T-helper 1 cell (primary cell): ENCODE measurements at places on chromosomes 6 and 20.

DNA sequence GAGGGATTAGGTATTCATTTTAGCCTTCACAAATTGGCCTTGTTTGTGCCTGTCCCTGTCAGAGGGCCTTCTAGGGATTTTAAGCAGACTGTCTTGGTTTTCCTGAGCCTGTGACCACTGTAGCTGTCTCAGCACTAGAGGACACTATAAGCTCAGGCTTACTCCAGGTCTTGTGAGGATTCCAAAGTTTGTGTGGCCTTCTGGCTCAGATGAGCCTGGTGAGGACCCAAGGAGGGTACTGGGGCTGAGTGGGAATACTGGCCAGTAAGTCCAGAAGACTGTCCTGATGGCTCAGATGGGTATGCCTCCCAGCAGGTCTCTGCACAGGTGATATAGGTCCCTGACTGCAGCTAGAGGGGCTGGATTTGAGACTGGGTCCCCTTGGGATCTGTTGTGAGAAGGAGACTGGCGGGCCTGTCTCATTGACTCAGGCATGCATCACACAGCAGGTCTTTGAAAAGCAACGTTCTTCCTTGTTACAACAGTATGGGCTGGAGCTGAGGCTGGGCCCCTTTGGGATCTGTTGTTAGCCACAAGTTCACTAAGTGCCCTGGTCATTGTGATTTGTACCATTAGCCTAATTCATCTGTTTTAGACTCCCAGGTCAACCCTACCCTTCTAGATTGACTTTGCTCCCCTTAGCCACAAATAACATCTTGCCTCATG, 26.3 kb upstream of the TFB1M start:
- DNase-seq = no peak

DNA sequence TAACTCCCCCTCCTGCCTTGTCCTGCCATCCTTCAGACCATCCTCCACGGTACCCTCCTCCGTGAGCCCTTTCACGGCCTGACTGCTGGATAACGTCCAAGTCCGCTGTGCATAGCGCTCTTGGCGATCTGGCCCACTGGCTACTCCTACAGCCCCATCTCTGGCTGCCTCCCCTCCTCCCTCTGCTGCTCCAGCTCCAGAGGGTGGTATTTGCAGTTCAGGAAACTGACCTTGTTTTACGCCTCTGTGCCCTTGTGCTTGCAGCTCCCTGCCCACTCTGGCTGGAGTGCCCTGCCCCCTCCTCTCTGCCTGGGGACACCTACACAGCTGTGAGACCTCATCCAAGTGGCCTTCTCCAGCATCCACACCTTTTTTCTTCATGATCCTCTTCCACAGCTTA, 6.5 kb upstream of the RREB1 start:
- no peak for DNase-seq

DNA sequence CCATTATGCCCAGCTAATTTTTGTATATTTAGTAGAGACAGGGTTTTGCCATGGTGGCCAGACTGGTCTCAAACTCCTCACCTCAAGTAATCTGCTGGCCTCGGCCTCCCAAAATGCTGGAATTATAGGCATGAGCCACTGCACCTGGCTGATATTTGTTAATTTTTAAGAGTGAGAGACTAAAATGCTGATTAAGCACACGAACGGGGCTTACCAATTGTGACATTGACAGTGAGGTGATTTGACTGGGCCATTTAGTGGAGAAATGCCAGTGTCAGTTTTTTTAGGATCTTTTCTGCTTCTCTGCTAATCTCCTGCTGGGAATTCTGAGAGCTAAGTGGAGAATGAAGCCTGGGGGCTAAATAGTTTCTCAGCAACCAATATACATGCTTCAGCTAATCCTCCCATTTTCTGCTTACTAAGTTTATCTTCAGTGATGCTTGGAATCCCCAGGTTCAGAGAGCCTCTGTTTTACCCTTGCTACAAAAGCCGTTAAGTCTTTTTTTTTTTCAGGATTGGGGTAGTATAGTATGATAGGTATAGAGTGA, 9.8 kb upstream of the DEFB123 start:
- DNase-seq = no peak

- no peak for DNase-seq
Observed at GRCh38 chr20:19672498-19672897, 85.6 kb upstream of the RIN2 start.

DNA sequence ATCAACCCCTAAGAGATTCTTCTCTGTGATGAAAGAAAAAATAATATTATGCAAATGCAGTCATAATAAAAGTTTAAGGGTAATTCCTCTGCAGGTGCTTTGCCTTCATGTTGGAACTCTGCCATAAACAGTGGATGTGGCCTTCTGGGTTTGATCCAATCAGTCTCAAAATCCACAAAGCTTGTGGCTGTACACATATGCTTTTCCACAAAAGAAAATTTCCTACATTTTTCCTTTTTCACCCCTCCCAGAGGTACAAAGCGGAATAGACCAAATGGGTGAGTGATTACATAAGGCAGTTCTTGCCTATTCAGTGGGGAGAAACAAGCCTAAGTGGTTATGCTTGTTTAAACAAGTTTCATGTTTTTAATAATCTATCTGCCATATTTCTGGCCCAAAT, 16.7 kb downstream of the CALHM5 start:
- DNase-seq = no peak

- no peak for DNase-seq
Observed at GRCh38 chr6:55276745-55277530, 50.3 kb upstream of the GFRAL start.

GRCh38 chr20:8209061-8209460, 77.0 kb downstream of the PLCB1 start:
- DNase-seq = no peak

DNA sequence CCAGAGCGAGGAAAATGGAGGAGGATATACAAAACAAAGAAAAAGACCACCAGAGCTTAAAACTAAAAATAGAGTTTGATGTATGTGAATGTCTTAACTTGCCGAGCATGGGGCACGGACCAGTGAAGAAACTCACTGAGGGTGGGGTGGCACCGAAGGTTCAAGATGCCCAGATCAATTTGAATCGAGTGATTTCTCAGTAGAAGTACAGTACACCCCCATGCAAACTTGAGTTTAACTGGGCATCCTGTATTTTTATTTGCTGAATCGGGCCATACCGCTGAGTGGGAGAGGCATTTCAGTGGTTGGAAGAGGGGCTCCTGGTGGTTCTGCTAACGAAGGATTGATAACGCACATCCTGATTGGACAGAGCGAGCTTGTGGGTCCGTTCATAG, 81.7 kb downstream of the ANKRD60 start:
- DNase-seq = no peak

DNA sequence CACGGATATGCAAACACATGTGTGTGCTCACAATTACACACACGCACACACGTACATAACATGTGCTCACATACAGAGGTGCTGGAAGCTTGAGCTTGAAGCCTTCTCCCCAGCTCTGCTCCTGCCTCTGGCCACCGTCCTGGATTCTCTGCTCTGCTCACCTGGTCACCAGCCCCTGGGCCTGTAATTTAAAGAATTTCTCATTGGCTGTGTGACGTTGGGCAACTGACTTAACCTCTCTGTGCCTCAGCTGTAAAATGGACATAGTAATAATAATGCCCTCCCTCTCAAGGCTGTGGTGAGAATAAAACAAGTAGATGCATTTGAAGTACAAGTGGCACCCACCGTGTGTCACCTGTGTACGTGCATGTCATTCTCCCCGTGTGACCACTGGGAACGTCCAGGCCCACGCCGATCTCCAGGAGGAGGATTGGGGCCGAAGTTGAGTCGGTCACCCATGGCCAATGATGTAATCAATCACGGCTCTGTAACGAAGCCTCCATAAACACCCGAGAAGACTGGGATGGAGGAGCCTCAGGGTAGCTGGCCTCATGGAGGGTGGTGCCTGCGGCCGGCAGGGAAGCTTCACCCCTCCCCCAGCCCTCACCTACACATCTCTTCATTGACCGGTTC, 160.9 kb upstream of the AFDN start:
- no peak for DNase-seq

GRCh38 chr20:63456429-63457284, 15.8 kb downstream of the KCNQ2 start:
- no peak for DNase-seq

GRCh38 chr20:25160467-25160866, 35.0 kb upstream of the ENTPD6 start:
- peak; percentile 20 for DNase-seq

DNA sequence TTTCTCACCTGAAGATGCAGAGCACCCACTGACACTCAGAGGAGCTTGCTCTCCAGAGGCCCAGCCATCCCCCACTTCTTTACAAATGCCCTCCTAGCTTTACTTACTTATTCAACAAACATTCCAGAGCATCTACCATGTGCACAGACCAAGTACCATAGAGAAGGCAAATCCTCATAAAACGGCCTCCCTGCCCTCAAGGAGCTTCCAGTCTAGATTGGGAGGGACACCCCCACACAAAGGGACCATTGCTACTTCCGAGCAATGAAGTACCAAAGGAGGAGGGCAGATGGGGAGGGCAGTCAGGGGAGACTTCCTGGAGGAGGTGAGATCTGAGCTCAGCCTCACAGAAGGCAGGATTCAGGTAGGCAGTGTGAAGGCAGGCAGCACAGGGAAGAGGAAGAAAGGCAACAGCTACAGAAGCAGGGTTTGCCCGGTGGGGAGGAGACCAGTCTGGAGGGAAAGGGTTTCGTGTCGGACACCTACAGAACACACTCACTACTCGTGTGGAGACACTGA, 108.0 kb downstream of the ZMYND8 start:
- no peak for DNase-seq

- DNase-seq = no peak
Observed at GRCh38 chr20:24670341-24670872, 201.0 kb downstream of the SYNDIG1 start.

DNA sequence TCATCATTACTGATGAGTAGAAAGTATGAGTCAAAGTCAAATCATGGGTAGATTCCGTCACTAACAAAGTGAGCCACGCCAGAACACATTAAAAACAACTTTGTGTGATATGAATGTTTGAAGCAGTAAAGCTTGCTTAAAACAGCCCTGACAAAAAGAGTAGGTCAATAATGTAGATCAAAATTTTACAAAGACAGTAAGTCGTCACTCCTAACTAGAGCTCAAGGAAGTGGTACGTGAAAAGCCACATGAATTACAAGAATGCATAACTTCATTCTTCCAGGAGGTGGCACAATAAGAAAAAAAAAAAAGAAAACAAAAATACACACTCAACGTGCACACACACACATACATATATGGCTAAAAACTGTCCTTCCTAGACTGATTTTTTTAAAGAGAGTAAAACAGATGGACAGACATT, 69.9 kb downstream of the HACE1 start:
- no peak for DNase-seq

GRCh38 chr6:150238336-150238741, 95.5 kb downstream of the PPP1R14C start:
- no peak for DNase-seq

GRCh38 chr6:108294727-108295625, at the start of gene AFG1L:
TSS of gene AFG1L (plus strand) at chr6:108295054. CDS start at chr6:108295080, 26 bp downstream.
- DNase-seq = peak; percentile 70

DNA sequence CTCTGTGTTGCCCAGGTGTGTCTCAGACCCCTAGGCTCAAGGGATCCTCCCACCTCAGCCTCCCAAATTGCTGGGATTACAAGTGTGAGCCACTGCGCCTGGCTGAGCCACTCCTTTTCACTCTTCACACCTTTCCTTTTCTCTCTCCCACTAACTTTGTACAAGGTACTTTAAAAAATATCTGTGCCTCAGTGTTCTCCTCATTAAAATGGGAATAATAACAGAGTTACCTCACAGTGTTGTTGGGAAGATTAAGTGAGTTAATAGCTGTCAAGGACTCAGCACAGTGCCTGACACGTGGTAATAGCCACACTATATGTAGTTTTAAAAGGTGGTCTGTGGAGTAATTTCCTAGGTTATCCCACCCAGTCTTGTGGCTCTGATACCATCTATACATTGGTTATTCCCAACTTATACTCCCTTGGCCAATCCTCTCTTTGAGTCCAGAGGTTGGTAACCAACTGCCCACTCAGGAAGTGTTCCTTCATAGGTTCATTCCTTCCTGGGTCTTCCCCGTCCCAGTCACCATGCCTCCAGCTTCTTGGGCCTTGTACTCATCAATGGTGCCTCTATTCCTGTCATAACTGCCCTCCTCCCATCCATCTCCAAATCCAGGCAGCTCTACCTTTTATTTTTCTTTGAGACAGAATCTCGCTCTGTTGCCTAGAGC, 78.6 kb upstream of the NAA20 start:
- DNase-seq = no peak

- DNase-seq = no peak
Observed at GRCh38 chr20:24720957-24721356, 228.1 kb upstream of the CST7 start.

DNA sequence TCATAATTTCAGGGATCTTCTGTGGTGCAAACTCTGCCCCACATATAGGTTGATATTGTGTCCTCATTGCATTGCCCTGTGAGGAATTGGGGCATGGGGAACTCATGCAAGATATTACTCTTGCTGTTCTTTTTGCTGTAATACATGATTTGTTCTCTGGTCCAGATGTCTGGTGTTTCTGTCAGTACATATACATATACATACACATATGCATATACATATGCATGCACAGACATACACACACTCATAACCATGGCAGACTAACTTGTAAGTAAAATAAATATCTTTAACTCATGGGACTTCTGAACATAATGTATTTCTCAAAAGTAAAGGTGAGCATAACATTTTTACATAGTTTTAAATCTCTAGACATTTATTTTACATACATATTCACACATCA, 438.3 kb downstream of the CD109 start:
- no peak for DNase-seq

DNA sequence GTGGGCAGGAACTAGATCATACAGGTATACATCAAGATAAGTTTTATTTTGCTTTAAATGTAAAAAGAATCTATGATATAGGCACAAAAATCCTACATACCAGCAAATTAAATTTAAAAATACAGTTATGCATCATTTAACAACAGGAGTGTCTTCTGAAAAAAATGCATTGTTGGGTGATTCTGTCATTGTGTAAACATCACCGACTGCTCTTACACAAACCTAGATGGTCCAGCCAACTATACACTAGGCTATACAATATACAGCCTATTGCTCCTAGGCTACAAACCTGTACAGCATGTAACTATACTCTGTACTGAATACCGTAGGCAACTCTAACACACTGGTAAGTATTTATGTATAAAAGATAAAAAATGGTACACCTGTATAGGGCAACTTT, 139.4 kb downstream of the RNGTT start:
- DNase-seq = no peak

GRCh38 chr6:130943738-130944137, 116.5 kb downstream of the SMLR1 start:
- no peak for DNase-seq

GRCh38 chr20:48247961-48248360, 462.7 kb upstream of the SULF2 start:
- DNase-seq = no peak

GRCh38 chr6:18262702-18263417, 1.5 kb downstream of the DEK start:
- no peak for DNase-seq

- no peak for DNase-seq
Observed at GRCh38 chr6:16181439-16182297, 52.8 kb downstream of the MYLIP start.

DNA sequence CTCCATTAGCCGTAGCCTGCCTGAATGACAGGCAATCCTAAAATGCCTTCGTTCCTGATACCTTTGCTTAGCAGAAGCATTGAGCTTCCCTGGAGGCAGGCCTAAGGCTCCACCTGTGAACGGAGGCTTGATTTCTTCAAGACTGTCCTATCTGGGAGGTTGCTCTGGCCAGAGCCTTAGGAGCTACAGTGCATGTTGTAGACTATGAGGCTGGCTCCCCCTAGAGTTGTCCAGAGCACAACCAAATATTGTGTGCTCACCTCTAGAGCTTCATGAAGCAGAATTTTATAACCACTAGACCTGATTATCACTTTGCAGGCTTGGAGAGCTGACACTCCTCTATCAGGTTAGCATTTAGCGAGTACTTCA, 217.8 kb downstream of the MAFB start:
- no peak for DNase-seq
